NCI-H446 treated with DMSO at 0.1 percent for 48 hours (cell line): ENCODE measurements at places on chromosomes 12 and 14.

GRCh38 chr12:57623385-57623784 is 9.6 kb downstream of the B4GALNT1 start:
- DNase-seq = no peak

GRCh38 chr12:58189030-58189429 is 247.7 kb downstream of the ATP23 start:
- no peak for DNase-seq

DNA sequence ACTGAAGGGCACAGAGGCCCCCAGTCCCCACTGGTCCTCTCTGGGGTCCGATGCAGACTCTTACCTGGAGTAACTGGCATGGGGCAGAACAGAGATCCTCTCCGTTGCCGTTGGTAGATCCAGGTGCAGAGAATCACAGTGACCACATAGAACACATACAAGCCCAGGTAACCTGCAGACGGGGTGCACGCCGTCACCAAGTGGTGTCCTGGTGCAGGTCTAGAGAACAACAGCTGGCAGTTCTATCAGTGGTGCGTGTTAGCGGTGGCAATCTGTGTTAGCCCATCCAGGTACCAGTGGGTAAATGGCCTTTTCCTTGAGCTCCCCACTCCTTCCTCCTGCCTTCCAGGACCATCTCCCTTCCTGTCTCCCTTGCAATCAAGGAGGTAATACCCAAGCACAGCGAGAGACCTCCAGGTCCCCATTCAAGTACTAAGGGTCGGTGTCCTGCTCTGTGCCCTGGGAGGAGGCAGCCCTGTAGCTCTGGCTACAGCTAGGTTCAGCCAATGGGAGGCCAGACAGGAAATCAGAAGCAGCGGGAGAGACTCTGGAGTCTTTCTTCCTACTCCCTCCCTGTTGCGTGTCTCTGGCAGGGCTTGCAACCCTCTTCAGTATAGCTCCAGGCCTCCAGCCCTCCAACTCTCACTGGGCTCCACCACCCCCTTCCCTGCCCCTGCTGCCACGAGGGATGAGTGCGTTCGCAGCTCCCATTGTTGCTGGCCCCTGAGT is 15.8 kb downstream of the SLC8B1 start:
- no peak for DNase-seq

DNA sequence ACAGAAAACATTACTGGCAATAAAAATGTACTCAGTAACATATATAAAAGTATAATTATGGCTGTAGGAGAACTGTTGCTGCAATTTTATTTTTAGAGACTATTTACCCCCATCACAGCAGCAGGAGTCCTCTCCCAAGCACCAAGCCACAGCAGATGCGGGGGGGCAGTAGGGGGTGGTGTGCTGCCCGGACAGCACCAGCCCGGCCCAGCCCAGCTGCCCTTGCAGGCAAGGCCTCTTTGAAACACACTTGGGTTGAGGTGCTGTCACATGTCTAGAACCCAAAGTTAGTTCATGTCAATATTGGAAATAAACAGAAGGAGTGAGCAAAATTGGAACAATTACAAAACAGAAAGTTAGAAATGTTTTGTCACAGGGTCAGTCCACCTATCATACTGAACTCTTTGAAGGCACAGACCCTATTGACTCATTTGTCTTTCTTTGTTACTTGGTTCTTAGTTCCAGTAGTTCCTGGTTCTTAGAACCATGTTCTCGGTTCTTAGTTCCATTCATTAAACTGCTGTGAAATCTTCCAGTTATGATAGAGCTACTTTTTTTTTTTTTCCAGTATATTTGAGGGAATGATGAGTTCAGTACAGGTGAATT is 22.7 kb downstream of the CCNK start:
- no peak for DNase-seq

DNA sequence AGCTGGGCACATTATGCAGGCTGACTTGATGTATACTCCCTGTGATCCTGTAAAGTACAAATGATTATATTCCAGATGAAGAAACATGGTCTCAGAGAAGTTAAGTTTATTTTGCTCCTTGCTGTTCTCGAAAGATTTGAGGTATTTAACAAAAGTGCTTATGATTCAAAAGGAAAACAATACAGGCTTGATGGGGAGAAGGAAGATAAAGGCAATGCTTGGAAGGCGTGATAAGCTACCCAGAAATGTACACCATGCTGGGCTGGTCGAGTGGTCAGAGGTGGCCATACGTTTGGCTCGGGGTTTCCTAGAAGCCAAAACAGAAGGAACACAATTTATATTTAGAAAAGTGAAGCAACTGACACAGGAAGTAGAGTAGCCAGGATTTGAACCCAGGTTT is 201.0 kb downstream of the KTN1 start:
- no peak for DNase-seq

DNA sequence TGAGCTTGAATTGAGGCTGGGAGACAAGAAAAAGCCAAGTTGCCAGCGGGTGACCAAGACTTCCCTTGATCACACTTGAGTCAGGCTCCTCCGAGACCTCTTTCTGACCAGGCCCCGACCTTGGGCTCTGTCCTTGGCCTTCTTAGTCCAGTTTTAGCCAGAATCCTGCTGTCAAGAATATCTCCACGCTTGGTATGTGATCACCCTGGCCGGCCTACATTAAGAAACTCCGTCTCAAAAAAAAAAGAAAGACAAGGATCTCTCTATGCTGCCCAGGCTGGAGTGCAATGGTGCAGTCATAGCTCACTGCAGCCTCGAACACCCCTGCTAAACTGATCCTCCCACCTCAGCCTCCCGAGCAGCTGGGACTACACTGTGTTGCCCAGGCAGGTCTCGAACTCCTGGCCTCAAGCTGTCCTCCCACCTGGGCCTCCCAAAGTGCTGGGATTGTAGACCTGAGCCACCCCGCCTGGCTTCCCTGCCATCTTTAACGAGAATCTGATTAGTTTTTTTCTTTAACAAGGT is 1.0 kb upstream of the ITPK1 start:
- no peak for DNase-seq

GRCh38 chr12:119634743-119635142 is 33.2 kb upstream of the PRKAB1 start:
- DNase-seq = no peak

DNA sequence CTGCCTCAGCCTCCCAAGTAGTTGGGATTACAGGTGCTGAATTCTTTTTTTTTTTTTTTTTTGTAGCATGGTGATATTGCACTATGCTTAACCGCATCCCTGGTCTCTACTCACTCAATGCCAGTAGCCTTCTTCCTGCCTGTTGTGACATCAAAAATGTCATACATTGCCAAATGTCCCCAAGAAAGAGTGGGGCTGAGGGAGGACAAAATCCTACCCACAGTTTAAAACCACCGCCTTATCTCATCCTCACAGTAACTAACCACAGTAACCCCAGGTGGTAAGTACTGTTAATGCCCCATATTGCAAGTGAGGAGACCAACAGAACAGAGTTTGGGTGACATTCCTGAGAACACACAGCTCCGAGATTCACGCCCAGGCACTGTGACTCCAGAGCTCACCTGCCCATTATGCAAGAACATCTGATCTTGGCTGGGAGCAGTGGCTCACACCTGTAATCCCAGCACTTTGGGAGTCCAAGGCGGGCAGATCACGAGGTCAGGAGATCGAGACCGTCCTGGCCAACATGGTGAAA is 19.6 kb downstream of the MORN3 start:
- no peak for DNase-seq

- DNase-seq = no peak
Observed at GRCh38 chr12:73342733-73343132, 1070.6 kb downstream of the TRHDE start.

- no peak for DNase-seq
Observed at GRCh38 chr14:73742520-73743238, 28.5 kb upstream of the PNMA1 start.

DNA sequence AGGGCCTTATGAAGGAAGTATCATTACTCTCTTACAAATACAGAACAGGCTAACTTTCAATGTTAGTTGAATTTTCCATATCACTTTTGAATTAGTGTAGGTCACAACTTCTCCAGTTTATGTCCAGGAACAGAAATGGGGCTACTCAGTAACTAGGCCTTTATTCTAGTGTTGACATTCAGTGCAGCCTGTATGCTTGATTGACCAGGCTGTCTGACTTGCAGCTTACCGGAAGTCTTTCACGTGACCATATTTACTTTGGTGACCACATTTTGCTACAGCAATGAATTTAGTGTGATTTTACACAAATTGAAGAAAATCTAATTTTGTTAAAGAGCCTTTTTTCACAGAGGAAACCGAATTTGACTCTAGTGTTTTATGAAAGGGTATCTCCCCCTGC is 12.4 kb downstream of the MTERF2 start:
- no peak for DNase-seq

- DNase-seq = no peak
Observed at GRCh38 chr12:79433465-79434072, 257.2 kb downstream of the PAWR start.

DNA sequence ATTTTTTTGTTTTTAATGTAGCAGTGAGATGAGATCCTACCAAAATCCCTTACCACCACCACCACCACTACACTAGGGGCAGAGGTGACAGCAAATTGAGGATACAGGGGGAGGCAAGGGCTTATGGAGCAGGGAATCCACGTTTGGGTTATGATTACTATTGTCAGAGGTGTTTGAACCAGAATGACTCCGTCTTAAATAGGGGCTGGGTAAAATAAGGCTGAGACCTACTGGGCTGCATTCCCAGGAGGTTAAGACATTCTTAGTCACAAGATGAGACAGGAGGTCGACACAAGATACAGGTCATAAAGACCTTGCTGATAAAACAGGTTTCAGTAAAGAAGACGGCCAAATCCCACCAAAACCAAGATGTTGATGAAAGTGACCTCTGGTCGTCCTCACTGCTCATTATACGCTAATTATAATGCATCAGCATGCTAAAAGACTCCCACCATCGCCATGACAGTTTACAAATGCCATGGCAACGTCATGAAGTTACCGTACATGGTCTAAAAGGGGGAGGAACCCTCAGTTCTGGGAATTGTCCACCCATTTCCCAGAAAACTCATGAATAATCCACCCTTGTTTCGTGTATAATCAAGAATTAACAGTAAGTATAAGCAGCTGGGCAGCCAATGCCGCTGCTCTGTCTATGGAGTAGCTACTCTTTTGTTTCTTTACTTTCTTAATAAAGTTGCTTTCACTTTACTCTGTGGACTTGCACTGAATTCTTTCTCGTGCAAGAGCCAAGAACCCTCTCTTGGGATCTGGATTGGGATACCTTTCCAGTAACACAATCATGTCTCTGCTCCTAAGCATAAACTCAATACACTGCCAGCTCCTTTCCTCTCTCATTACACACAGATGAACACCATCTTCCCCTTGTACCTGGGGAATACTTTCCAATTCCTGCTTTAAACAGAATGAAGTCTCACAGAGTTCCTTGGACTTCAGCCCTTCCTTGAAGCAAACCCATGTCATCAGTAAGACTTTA is 16.7 kb upstream of the CRY1 start:
- DNase-seq = no peak

DNA sequence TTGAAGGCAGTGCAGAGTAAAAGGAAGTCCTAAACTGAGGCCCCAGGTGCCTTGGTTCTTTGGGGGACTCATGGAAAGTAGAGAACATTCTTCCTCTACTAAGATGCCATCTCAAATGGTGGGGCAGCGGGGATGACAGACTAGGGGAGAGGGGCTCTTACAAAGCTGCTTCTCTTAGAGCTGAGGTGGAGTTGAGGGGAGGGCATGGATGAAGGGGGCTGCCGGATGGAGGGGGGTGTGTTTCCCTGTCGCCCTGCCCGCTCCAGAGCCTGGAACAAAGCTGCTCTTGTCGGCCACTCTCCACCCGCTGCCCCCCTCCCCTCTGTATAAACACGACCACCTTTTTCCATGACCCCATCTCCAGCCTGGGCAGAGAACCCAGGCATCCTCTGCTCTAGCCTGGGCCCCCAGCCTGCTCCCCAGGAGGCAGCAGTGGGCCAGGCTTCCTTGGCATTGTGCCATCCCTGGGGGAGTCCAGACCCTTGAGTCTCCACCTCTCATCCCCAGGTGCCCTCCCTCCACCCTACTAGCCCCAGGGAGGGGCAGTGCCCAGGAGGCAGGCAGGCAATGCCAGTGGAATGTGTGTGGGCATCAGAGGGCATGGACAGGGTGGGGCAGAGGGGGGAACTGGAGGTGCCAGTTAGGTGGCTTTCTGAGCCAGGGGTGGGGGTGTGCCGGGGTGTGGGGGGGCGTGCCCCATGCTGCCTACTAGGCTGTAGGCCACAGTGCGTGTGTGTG is 1.7 kb downstream of the RARG start:
- DNase-seq = no peak

DNA sequence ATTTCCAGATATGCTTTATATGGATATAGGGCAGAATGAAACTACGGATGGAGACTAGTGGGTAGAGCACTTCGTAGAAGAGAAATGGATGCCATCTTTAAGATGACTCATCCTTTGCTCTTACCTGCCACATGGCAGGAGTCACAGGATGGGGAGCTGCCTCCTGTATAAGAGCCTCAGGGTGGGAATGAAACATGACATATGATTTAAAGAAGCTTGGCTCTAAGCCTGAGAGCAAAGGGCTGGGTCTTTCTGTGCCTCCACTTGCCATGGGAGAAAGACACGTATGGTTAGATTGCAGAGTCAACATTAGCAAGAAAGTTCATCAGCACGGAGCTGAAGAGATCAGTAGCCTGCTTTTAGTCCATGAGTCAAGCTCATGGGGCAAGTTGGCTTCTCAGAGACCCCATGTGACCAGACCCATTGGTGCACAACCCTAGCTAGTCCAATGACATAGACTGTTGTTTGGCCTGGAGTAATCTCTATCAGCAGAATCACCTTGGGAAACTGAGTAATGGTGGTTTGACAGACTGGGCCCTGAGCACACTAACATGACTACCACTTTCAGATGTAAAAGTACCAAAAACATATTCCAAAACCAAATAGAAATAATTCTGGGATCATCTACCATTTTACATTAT is 38.1 kb upstream of the IL22 start:
- no peak for DNase-seq

DNA sequence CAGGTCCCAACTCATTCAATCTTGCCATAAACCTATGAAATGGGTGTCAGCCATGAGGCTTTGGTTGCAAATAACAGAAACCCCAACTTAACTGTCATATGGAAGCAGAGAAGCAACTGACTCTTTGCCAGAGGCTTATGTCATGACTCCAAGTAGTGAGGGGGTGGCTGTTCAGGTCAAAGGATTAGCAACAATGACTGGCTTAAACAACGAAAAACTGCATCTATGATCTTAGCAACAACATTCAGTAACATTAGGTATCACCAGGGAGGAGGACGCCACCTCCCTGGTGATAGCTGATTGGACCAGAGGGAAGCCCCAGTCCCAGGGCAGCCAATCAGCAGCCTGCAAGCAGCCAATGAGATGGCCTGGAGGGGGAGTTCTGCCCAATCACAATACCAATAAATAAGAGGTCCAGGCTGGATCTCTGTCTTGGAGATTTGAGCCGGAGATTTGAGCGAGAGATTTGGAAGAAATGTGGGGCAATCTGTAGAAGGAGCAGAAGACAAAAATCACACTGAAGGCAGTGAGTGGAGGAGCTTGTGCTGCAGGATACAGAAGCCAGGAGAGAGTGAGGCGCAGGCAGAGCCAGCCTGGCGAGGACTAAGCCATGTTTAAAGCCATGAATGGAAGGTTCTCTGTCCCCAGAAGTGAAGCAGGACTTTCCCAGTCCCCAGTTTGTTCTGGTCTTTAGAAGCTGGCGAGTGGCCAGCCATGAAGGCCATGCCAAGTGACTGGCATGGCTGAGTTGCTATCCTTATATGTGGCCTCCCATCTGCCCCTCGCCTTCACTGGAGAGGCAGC is 93.3 kb downstream of the CALM1 start:
- DNase-seq = peak; percentile 62
